ENCODE measurements at places on chromosomes 5 and 9.

DNA sequence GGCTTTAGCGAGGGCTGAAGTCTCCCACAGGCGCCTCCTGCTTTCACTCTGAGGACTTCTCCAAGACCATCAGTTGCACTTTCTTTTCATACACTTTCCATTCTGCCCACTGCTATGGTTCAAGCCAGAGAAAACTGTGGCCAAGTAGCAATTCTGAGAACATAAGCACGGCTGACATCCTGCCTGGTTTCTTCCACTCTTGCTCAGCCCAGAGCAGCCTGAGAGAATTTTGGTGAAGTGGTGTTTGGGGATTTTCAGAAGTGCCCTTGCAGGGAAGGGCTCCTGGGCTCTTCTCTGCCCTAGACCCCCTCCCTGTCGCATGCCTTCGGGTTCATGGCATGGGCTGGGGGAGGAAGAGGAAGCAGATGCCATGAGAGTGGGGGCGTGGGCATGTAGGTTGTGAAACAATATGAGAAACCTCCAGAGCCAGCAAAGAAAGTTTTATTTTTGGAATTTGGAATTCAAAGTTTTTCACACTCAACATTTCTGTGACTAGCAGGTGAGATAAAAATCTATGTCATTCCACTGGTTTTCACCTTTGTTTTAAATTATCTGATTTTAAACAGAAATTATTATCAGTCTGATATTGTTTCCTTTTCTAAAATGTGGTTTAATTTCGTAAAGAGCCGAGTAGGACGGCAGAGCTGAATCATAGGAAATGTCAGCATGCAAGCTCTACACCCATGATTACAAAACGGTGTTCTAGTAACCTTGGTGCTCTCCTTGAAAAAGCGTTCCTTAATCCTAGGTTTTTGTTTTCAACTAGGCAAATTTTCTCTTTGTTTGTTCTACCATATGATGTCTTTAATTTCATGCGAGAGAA is 27.8 kb upstream of the TNFSF8 start:
- no peak for DNase-seq

DNA sequence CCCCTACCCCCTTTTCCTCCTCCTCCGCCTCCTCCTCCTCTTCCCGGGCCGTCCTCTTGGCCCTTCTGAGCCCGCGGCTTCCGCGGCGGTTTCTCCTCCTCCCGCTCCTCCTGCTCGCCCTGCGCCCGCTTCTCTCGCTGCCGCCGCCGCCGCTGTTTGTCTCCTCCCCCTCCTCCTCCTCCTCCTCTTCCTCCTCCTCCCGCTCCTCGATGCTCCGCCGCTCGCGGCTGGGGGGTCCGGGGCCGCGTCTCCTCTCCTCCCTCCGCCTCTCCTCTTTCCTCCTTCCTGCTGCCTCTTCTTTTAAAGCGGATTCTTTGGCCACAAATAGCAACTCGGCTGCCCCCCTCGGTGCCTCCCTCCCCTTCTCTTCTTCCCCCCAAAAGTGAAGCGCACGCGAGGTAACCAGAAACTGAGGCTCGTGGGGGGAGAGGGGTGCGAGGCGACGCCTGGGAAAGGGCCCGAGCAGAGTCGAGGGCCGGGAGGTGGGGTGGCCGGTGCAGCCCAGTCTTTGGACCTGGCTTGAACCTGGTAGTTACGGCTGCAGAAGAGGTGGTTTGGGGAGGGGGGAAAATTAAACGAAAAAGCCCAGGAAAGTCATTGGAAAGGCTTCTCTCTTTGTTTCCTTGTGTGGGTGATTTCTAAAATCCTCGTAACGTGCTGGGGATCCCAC is 1058.5 kb upstream of the DMAC1 start:
- DNase-seq: no peak

GRCh38 chr5:135825373-135826220 is 8.9 kb upstream of the SLC25A48 start:
- DNase-seq: no peak

DNA sequence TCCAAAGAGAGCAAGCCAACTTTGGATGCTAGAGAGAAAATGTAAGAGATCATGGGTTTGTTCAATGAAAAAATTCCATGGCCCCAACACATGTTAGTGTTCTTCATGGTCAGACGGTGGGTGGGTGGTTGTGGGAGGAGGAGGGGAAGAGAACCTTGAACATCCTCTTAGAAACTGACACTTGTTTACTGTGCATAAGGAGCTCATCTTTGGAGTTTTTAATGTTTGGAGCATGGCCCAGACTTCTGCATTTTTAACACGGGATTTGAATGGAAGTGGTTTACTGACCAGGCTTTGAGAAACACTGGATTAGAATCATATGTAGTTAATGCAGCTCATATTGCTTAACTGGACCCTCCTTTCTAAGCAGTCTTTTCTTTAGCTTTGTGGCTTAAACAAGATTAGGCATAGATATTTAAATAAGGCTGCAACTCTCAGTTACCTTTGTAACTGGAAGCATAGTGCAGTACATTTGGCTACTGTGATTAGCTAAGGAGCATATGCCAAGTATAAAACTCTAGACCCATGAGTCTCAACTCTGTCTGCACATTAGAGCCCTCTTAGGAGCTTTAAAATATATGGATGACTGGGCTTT is 60.1 kb downstream of the FOCAD start:
- no peak for DNase-seq

DNA sequence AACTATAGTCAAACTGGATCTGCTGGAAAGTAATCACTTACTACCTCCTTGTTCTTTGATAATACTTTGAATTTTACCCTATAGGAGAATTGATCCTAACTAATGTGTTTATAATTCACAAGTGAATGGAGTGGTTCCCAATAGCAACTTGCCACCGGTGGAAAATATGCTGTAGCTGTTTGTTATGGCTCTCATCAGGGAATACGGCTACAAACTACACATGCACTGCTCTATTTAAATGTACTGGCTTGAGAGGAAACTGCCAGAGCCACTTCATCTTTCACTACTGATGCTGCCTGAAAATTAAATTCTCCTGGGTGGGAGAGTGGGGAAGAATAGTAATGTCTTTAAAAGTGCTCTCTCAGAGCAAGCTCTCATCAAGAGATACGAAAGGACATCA is 448.5 kb upstream of the GRAMD2B start:
- DNase-seq: no peak

GRCh38 chr9:33450621-33451146 is 3.3 kb upstream of the AQP3 start:
- DNase-seq: no peak

GRCh38 chr5:96016216-96016615 is 54.6 kb upstream of the ELL2 start:
- no peak for DNase-seq

- no peak for DNase-seq
Measured at GRCh38 chr5:161685461-161685860, at the start of gene GABRA6. Gene GABRA6 (plus strand): TSS chr5:161685721. CDS start chr5:161685990, 269 bp downstream.

DNA sequence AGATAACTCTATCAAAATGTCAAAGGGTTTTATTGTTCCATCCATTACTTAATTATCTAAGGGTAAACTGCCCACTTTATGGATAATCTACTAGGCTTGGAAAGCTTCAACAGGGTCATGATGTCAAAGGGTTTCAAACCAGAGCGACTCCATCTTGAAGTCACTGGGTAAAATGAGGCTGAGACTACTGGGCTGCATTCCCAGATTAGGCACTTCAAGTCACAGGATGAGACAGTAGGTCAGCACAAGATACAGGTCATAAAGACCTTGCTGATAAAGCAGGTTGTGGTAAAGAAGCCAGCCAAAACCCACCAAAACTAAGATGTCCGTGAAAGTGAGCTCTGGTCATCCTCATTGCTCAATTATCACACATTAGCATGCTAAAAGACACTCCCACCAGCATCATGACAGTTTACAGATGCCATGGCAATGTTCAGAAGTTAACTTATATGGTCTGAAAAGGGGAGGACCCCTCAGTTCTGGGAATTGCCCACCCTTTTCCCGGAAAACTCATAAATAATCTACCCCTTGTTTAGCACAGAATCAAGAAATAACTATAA is 138.6 kb downstream of the GNAQ start:
- DNase-seq: no peak

- no peak for DNase-seq
Measured at GRCh38 chr9:30732060-30732459, 1652.4 kb upstream of the ACO1 start.

DNA sequence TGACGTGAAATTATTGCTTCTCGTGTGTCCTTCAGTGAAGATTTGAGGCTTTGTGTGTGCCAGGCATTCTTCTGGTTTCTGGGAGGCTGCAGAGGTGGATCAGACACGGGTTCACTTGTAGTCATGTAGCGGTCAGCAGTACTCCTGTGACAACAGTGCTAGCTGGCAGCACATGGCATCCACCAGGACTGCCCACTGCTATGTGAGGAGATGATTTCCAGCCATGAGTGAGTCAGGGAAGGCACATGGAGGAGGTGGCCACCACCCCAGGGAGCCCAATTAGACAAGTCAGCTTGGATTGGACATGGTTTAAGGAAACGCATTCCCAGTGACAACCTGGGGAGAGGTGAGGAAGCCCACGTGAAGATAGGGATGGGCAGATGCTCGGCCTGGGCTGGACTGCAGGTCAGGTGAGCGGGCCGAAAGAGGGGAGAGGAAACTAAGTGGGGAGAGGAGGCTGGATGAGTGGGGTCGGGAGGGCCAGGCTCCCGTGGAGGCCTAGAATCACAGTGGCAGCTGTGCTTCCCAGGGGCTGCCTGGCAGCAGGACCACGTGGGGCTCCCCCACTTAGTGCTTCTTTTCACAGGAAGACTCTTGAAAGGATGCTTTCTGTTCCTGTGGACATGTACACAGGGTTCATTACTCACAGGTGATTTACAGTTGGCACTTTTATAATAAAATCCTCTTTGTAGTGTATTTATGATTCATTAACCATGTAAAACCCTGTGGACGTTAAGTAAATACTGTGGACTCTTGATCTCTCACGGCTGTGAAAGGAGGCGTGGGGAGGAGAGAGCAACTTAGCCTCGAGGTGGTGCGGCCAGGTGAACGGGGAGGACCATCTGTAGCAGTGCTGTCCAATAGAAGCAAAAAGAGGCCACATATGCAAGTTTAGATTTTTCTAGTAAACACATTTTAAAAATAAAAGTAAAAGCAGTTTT is 80.0 kb upstream of the OTULINL start:
- DNase-seq: no peak

DNA sequence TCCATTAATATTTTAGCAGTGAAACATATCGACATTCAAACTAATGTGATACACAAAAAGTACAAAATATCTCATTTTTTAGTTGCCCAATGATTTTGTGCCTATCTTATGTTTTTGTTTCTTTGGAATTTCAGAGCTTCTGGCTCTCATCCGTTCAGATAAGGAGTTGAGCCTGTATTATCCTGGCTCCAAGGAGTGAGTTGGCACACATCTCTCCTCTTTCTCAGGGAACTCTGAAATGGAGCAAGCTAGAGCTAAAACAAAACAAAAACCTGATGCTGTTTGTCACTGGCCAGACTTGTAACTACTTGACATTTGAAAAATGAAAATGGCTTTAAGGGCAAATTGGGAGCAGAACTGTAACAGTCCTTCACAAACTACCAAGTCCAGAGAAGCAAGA is 131.3 kb upstream of the SLC28A3 start:
- no peak for DNase-seq

DNA sequence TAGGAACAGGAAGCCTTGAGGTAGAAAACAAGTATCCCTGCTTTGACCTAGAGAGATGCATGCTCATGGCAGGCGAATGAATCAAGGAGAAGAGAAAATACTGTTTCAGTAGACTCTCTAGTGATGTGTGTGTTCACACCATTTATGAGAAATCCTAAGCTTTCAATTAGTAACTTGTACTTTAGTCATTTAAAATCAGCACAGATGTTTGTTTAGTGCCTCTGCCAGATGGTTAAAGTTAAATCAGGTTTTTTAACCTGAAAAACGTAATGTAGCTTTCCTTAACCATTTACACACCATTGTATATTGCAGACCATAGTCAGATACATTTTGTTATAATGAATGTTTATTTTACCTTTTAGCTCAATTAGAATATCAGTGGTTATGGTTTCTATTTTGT is 5.0 kb downstream of the TJP2 start:
- no peak for DNase-seq

GRCh38 chr9:18023332-18023731 is 444.5 kb downstream of the SH3GL2 start:
- DNase-seq: no peak

DNA sequence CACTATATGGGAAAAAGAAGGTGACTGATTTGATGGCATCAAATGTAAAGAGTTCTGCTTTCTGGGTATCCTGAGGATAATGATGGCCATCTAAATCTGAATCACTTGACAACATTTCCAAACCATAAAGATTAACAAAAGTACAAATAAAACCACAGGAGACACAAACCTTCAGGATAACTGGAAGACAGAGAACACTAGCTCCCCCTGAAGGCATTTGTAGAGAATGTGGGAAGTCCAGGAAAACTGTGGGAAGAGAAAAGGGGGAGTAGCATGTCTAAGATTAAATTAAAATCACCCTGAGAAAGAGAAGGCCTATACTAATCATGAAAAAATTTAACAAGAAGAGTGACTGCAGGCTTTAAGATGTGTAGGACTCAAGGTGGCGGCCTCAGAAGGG is 116.2 kb downstream of the PRELID2 start:
- no peak for DNase-seq

GRCh38 chr5:111930449-111930848 is 173.5 kb upstream of the NREP start:
- DNase-seq: no peak

DNA sequence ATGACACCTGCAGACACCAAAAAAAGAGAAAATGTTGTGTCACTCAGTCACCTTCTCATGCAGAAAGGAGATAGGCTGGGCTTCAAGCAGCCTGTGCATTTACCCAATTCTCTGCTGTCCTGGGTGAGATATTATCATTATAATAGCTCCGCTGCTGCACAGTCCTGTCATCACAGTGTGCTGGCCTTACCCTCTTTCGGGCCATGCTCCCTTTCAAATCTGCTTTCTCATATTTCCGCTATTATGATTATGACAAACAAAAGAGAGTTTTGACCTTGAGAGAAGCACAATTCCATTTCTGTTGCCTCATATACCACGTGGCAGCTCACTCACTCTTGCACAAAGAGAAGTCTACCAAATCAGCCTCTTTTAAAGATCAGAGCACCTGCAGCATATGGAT is 1350.1 kb upstream of the ACO1 start:
- no peak for DNase-seq

GRCh38 chr9:129615407-129616285 is 5.3 kb downstream of the C9orf50 start:
- no peak for DNase-seq

- no peak for DNase-seq
Measured at GRCh38 chr5:141258948-141259347, 13.8 kb downstream of the PCDHB15 start.

DNA sequence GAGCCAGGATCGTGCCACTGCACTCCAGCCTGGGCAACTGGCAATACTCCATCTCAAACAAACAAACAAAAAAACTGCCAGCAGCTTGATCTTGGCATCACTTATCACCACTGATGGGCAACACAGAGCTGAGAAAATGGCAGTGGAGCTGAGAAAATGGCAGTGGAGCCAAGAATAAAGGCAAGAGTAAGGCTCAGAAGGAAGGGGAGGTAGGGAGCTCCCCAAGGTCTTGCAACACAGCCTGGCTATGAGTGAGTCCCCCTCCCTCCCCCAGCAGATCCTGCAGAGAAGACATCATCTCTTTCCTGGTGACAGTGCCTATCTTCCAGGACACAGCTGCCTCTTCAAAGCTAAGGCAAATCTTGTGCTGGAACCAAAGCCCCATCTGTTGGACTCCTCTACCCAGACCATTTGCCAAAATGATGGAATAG is 70.3 kb downstream of the UGCG start:
- no peak for DNase-seq

GRCh38 chr5:59831326-59832010 is 62.1 kb downstream of the PDE4D start:
- no peak for DNase-seq
